ENCODE measurements at places on chromosomes 3 and 15. TPM values are rescaled to one million over a fixed set of nuclear protein-coding genes. Genes with fewer than 3 reads are reported as not detected.

GRCh38 chr3:197784019-197784585, 7.0 kb upstream of the LRCH3 start:
- DNase-seq = no peak

DNA sequence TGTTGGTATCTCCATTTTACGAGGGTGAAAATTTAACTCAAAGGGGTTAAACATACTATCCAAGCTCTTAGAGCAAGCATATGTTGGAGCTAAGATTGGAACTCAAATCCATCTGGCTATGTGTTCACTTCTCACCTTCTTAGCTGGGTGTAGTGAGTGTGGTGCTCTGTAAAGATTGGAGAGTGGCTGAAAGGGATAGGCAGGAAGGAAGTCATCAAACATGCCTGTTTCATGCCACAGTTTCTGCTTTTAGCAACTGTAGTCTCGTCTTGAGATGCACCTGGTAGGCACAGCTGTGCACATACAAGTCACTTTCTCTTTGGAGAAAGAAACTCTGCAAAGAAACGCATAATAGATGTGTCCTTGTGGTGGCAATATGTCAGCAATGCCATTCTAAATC, 189.1 kb upstream of the MDFIC2 start:
- DNase-seq = no peak

FGD5 gene
- 0.13 TPM for total RNA-seq

CHRFAM7A gene
- total RNA-seq = not detected

SNURF gene
- 12.1 TPM for total RNA-seq

- no peak for DNase-seq
Observed at GRCh38 chr3:52227117-52227516, 1.7 kb upstream of the TLR9 start.

DNA sequence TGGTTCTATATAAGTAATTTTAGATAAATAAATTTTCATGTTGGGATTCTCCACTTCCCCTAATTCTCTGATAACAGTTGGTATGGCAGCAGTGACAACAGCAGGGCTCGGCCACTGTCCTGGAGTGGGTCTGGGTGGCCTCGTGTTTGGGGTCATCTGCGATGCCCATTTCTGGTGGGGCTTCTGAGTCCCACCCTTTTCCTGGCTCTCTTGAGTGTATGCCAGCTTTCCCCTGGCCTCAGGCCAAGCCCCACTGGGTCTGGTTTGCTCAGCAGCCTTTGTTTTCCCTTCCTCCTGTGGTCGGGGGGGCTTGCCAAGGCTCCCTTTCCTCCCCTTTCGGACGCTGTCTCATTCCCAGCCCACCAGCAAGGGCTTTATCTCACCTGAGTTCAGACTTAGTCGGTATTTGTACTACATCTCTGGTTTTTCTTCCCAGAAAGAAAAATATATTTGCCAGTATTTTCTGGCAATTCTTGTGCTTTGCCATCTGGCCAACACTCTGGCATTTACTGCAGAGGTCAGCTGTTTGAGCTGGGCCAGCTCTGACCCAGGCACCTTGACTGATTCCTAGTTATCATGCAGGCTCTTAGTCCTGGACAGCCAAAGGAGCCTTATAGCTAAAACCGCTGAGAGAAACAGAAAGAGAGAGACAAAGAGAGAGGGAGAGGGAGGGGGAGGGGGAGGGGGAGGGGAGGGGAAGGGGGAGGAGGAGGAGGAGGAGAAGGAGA, 35.2 kb downstream of the MYZAP start:
- no peak for DNase-seq

ERICH6 gene
- total RNA-seq = not detected

- DNase-seq = no peak
Observed at GRCh38 chr3:194976049-194976451, 290.4 kb downstream of the FAM43A start.

DNA sequence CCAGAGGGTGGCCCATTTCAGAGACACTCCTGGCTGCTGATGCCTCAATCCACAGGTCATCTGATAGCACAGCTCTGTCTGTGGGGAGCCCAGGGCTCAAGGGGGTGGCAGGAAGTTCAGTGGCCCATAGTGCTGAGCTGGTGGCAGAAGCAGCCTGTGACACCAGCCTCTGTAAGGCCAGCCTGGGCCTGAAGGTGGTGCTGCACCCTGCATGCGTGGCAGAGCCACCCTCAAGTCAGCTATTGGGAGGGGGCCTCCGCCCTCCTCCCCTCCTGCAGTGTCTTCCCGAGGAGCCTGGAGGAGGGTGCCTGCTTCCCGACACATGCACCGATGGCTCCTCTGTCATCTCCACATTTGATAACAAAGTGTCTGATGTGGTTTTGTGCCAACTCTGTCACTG, 3.0 kb downstream of the PLA1A start:
- DNase-seq = no peak

GRCh38 chr15:93246266-93247242, 157.5 kb upstream of the RGMA start:
- DNase-seq = no peak

DNA sequence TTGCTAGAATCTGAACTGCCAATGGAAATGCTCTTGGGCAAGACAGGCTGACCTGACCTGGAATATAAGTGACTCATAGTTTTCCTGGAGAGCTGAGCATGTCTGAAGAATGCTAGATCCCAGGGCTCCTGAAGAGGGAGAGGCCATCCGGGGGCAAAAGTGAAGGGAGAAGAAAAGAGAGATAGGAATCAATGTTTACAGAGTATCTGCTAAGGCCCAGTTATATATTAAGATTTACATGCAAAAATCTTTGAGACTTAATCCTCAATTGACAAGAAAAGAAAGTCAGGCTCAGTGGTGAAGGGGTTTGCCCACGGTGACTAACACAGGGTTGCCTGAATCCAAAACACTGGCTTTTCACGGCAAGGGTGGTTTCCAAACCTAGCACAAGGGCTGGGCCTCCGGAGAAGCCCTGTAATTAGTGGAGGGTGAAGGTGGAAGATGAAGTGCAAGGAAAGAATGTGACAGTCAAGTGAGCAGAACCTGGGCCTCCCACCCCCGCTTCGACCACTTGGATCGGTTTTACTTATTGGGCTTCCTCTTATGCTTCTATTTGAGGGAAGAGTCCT, 91.7 kb upstream of the FGF12 start:
- peak; percentile 16 for DNase-seq

- DNase-seq = peak; percentile 15
Observed at GRCh38 chr15:85854345-85855097, 59.8 kb upstream of the KLHL25 start.

DNA sequence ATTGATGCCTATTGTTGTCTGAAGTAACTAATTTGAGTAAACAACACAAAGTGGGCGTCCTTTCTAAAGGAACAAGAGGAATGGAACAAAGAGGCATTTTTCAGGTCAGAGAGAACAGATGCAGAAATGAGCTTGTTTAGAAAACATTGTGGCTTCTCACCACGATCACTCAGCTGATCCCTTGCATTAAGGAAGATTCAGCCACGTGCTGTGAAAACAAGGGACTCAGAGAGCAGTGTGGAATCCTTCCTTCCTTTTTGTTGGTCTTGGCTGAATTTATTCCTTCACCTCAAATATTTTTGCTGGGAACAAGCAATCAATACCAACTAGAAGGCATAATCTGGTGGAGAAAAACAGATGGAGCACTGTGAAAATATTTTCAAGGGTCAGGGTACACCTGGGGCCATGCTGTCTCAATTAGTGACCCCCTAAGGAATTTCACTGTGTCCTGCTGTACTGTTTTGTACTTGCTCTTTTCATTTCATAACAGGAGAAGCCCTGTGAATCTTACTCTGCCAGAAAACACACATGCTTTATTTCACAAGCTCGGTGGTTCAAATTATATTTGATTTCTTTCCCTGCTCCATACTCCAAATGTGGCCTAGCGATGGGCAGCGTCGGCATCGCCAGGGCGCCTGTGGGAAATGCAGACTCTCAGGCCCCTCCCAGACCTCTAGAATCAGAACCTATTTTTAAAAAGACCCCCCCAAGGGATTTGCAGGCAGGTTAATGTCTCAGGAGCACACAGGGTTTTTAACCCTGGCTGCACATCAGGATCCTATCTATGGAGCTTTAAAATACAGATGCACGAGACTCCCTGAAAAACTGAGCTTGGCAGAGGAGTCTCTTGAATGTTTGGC, 11.6 kb upstream of the SLC6A20 start:
- no peak for DNase-seq

DNA sequence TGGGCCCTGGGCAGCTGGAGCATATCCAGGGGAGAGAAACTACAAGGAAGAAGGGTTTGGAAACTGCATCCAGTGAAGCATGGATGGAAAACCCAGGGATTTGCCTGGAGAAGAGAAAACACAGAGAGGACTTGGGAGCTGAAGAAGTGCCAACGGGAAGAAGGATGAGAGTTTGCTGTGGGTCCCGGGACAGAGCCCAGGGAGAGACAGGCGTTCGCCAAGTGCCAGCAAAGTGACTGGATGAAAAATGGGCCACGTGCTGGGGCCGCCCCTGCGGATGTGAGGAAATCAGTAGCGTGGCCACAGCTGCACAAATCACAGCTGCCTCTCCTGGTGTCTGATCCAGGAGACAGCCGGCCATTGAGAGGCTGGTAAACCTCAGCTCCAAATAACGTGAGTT, 70.4 kb downstream of the HES1 start:
- DNase-seq = no peak

- DNase-seq = no peak
Observed at GRCh38 chr3:124935264-124935663, 713 bp upstream of the MUC13 start.

- no peak for DNase-seq
Observed at GRCh38 chr15:95086531-95087252, 855.3 kb downstream of the MCTP2 start.

GRCh38 chr3:195421400-195421799, 21.4 kb downstream of the ACAP2 start:
- DNase-seq = no peak

STAC gene
- total RNA-seq = not detected

GRCh38 chr3:111956449-111956848, 22.4 kb upstream of the ABHD10 start:
- no peak for DNase-seq

GRCh38 chr15:33138000-33138399, 56.5 kb downstream of the FMN1 start:
- DNase-seq = no peak

ZSCAN2 gene
- total RNA-seq = 9.3 TPM

CPA3 gene
- not detected for total RNA-seq

GRCh38 chr15:37528432-37528831, 406.0 kb upstream of the TMCO5A start:
- DNase-seq = no peak

DNA sequence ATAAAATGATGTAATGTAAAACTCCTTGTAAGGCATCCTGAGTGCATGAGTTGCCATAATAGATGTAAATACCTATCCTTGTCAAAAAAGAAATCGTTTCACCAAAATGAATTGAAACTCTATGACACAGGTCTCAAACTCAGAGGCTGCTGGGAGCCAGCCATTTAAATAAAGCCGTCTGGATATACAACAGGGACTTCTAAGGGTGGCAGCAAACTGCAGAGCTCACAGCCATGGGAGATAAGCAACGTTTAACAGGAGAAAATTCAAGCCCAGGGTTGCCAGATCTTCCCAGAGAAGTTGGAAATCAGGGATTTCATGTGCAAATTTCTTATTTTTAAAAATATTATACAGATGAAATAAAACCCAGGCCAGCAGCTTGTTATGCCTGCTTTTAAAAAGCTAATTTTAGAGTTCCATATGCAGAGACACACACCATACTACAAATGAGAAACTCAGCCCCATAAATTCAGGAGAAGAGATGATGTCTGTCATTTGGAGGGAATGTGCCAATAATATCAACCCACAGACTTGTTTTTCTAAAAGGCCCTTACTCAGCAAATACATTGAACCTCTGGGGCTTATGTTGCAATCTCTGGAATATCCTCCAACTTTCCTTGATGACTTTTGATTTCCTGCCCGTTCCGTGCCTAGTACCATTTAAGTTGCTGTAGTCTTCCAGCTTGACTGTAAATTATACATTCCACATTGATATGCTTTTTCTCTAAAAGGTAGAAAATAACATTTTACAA, 75.6 kb downstream of the AQP9 start:
- no peak for DNase-seq

DNA sequence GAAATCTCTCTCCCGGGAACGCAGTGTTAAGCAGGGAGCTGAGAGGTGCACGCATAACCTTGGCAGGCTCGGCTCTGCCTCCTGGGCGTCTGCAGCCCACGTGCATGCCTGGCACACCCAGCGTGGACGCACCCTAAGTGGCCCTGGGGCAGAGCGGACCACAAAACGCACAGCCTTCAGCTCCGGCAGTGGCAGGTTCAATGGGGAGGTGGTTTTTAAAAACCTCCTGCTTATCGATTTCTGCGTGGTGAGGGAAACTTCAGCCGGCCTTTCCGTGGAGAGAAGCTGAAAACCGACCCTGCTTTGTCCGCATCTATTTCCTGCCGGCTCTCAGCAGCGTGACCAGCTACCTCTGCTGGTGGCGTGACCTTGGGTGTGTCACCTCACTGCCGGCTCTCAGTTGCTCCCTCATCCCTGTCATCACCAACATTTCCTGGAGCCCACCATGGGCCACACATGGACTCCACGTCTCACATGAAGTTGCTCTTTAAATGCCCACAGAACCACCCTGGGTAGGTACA, 134.8 kb upstream of the MEF2A start:
- DNase-seq = no peak

SLC6A20 gene
- total RNA-seq = not detected

- DNase-seq = no peak
Observed at GRCh38 chr15:31091481-31091880, 10.0 kb downstream of the TRPM1 start.

LYZL4 gene
- not detected for total RNA-seq

GOLGA6L9 gene
- 1.0 TPM for total RNA-seq

GRCh38 chr3:137105277-137105977, 147.6 kb downstream of the IL20RB start:
- DNase-seq = no peak

SEMA3B gene
- total RNA-seq = 0.55 TPM

All from activated T-cell treated with anti-CD3 and anti-CD28 coated beads, Interleukin-2, amount 50 U/mL, for 4 hours (primary cell).